NCI-H2107 (cell line): ENCODE measurements at places on chromosomes 2 and 18.

- no peak for DNase-seq
These were observed 144.3 kb upstream of the SMAD7 start for GRCh38 chr18:49094979-49095632.

- no peak for DNase-seq
These were observed 478.3 kb downstream of the FBXO15 start for GRCh38 chr18:73669297-73669696.

GRCh38 chr18:12973562-12974213 lies 17.5 kb upstream of the CEP192 start:
- no peak for DNase-seq

GRCh38 chr18:65352186-65352585 lies 398.6 kb upstream of the CDH7 start:
- no peak for DNase-seq

GRCh38 chr2:72340665-72341064 lies 193.0 kb upstream of the CYP26B1 start:
- no peak for DNase-seq

- DNase-seq = no peak
These were observed 180.6 kb upstream of the EPAS1 start for GRCh38 chr2:46116553-46116991.

- no peak for DNase-seq
These were observed 103.2 kb downstream of the PIEZO2 start for GRCh38 chr18:11046140-11046539.

DNA sequence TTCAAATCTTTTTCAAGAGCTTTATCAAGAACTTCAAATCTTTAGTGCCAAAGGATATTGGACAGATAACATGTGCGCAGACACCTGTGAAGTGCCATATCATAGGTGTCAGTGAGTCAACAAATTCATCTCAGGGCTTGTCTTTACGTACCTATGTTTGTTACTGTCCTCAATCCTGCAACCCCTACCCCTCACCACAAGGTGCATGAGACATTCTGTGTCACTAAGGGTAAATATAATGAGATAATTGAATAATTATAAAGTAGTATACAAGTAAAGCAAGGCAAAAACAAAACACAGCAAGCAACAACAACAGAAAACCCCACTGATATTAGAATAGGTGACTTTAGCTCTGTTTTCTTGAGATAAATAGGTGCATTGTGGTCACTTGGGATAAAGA lies 1495.8 kb upstream of the TMEFF2 start:
- DNase-seq = no peak

GRCh38 chr2:24836206-24836605 lies 43.0 kb downstream of the CENPO start:
- DNase-seq = no peak
